ENCODE measurements at places on chromosomes 2 and 18.

GRCh38 chr18:11105463-11105862, 43.9 kb downstream of the PIEZO2 start:
- no peak for DNase-seq

DNA sequence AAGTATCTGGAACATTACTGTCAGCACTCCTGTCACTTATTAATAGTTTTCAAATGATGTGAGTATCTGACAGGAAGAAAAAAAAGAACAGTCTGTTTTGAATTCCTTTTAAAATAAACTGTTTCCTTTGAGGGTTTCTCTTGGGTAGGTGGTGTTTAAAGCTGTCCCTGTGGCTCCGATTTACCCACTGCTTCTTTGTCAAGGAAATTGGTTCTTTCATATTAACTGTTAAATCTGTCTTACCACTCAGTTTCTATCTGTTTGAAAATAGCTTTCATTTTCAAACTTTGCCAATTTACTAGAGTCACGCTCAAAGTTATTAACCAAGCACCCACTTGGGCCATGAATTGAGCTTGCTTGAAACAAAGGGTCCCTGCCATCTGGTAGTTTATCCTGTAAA, 614.6 kb upstream of the NXPH2 start:
- no peak for DNase-seq

DNA sequence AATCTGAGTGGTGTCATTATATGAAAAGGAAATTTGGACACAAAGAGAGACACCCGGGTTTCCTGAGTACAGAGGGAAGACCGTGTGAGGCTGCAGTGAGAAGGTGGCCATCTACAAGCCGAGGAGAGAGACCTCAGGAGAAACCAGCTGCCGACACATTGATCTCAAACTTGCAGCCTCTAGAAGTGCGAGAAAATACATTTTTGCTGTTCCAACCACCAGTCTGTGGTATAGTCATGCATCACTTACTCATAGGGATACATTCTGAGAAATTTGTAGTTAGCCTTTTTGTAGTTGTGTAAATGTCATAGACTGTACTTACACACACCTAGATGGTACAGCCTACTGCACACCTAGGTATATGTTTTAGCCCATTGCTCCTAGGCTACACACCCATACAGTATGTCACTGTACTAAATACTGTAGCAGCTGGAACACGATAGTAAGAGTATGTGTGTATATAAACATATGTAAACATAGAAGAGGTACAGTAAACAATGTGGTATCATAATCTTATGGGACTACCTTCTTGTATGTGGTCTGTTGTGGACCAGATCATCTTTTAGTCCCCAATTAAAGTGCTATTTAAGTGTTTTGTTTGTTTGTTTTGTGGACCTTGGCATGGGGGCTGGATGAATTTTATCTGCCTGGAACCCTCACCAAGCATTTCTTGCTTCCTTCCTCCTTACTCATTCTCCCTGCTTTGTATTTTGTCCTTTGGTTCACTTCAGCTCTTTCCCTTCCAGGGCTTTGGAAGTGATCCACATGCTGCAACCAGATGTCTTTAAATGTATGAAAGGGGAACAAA, 38.3 kb upstream of the SESTD1 start:
- no peak for DNase-seq

DNA sequence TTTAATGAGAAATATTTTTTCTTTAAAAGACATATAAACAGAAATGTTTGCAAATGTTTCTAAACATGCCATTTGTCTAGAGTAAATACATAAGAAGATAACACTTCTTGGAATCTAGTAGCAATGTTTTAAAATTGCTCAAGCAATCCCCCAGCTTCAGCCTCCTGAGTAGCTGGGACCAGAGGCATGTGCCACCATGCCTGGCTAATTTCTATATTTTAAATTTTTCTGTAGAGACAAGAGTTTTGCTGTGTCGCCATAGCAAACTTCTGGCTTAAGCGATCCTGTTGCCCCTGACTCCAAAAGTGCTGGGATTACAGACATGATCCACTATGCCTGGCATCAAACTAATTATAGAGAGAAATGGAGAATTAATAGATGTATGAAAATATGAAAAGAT, 14.6 kb upstream of the MBD2 start:
- no peak for DNase-seq

GRCh38 chr2:97664636-97664970, 759 bp upstream of the ACTR1B start:
- peak; percentile 78 for DNase-seq

DNA sequence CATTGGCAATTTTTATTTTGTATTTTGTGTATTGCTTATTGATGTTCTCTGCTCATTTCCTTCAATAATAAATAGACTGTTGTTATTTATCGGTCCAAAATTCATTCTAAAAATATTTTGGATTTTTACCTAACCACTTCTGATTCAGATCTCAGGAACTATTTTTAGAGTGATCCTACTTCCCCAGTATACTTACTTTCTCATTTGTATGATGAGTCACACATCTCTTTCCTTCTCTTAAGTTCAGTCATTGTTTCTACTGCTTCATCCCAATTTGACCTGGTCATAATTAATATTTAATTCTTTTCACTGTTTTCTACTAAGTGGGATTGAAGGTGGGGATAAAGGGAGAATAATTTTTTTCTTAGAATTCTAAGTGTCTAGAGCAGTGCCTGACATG, 75.1 kb downstream of the AGPS start:
- no peak for DNase-seq

- DNase-seq, result no peak
Measured at GRCh38 chr18:58046794-58047555, 2.9 kb downstream of the NEDD4L start.

DNA sequence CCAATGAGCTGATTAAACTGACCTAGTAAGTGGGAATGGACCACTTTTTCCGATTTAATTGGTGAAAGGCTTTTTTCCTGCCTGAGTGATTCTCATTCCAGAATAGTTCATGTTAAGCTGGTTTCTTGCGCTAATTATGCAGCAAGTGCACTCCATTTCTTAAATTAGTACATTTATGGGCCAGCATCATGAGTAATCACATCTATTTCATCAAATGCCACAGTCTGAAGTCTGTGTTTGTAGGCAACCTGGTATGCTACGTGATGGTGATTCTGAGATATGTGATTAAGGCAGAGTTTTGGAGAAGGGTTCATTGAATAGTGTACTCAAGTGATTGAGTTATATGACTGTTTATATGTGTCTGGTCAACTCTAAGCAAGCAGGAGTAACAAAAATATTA, 128.0 kb upstream of the BOD1L2 start:
- no peak for DNase-seq

DNA sequence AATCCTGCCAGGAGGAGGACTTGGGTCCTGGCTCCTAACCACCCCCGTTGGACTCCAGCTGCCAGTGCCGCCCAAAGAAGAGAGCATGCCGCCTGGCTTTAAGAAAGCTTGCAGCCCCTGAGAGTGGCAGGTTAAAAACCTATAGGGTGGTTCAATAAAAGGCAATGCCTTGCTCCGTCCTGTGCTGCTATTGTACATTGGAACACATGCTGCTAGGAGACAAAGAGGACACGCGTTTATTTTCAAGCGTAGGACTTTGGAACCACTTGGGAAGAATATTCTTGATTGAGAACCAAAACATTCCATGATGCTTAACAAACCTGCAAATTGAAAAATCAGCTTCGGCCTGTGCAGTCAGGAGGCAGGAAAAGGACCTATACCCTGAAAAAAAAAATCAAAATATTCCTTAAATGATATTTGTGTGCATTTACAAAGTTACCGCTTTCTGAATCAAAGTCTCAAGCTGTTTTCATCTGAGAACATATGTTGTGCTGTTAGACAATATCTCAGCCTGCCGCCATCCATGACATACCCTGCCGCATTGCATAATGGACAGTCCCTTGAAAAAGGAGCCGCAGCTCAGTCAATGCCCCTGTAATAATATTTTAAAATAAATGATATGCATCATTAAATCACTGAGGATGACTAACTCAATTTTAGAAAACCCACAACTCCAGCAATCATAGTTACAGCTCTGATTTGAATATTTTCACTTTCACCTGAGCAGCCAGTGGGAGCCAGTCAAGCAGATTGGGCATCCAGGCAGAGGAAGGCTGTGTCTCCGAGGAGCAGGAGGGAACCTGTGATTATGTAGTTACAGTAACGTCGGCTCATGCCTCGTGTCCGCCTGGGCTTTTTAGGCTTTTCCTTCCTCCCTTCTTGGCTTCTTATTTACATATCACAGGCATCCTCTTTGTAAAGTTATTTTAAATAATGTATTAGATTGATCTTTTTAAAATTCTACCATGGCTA, 805.6 kb upstream of the FANCL start:
- no peak for DNase-seq

DNA sequence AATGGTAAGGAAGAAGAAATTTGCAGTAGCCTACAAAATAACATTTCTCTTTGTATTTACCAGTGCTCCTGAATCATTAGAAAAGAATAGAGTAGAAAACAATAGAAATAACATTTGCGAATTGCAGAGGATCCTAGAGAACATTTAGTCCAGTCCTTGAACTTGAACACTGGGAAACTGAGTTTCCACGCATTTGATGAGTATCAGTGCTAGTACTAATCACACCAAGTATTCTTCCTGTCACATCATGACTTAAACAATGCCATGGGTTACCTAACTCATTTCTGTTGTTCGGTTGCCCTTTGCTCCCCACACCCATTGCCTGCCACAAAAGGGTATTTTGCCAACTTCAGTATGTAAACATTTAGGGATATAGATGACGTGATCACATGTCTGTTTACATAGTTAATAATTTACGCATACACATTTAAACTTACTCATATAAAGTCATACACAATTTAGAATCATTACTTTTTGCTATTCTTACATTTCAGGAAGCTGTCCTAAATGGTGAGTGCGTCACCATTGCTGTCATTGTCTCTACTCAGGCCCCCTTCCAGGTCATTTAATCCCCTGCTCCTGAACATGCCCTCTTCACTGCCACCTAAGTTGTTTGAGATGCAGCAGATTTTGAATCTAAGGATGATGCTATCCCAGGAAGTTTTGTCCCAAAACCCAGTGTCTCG, 42.3 kb downstream of the CRIM1 start:
- no peak for DNase-seq

GRCh38 chr18:46445522-46446313, 211.3 kb downstream of the LOXHD1 start:
- no peak for DNase-seq

- no peak for DNase-seq
Measured at GRCh38 chr2:223696719-223697118, 94.6 kb upstream of the SCG2 start.

DNA sequence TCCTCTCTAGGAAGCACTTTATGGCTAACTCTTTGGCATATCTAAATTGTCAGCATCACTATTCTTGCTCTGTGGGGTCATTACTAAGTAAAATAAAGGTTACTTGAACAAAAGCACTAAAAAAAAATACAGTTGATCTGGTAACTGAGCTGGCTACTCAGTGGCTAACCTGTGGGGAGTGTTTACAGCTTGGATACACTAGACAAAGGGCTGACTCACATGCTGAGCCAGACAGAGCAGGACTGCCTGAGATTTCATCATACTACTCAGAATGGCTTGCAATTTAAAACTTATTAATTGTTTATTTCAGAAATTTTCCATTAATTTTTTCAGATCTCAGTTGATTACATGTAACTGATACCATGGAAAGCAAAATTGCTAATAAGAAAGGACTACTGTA, 1690.4 kb upstream of the SLC39A10 start:
- DNase-seq, result no peak

DNA sequence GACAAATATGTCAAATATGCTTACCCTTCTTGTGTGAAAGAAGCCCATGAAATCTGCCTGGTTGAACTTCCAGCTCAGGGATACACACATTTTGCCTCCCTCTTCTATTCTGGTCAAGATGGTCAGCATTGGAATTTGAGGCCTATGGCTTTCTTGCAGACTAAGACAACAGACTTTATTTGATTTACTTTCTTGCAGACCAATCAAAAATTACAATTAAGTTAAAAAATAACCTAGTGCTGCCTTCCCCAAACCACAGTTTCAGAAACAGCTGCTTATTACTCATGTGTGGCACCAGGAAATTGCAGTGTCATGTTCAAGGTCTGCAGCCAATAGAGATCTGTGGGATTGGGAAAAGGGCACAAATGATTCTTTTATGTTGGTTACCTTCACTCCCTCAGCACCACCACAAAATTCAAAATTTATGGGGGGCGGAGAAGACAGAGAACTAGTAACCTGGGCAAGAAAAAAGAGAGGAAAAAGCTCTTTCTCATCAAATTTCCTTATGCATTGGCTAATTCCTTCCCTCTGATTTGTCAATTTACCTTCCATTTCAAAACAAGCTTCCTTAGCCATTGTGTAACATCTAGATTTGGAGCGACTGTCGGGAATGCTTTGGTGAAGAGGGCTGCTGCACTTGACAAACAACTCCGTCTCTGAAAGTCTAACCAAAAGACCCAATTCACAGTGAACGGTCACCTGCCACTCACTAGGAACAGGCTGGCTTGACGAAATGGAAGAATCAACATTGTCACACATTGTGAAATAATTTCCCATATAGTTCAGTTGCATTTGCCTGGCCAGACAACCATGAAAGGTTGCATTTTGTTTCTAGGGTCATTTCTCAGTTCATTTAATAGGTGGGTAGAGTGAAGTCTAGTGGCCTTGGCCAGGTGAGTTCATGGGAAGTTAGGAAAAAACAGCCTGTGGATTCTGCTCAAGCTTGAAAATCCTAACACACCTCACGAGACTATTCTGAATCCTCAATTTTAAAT, 100.4 kb upstream of the FZD5 start:
- peak; percentile 49 for DNase-seq

DNA sequence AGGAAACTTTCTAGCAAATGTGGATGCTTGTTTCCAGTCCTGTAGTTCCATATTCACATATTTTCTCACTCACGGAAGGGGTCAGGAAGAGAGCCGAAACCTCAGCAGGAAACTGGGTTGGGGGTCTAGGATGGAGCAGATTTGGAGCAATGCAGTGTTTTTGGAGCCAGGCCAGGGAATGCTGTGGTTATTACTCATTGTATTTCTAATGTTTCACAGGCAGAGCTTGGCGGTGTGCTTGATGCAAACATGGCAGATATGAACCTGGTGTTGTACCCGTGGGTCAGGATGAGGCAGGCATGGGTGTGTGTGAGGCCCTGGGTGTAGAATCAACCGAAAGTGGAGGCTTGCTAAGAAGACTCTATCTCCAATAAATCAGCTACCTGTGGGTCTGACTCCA, 34.6 kb upstream of the ACKR3 start:
- no peak for DNase-seq

DNA sequence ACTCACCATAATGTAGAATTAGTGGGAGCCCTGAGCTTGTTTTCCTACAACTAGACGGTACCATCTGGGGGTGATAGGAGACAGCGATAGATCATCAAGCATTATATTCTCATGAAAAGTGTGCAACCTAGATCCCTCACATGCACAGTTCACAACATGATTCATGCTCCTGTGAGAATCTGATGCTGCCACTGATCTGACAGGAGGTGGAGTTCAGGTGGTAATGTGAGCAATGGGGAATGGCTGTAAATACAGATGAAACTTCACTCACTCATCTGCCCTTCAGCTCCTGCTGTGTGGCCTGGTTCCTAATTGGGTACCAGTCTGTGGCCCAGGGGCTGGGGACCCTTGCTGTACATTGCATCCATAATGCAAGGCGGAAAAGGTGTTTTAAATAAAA, 60.7 kb downstream of the USP34 start:
- no peak for DNase-seq
